ENCODE measurements at places on chromosomes 3 and 15.
A peak's percentile ranks its signal among the peaks of the same experiment; 100 is the strongest.

GRCh38 chr15:78944669-78945407, at the start of gene CTSH:
TSS of gene CTSH (minus strand) at chr15:78945046. CDS start at chr15:78944981, 65 bp downstream.
- DNase-seq = peak; percentile 69

DNA sequence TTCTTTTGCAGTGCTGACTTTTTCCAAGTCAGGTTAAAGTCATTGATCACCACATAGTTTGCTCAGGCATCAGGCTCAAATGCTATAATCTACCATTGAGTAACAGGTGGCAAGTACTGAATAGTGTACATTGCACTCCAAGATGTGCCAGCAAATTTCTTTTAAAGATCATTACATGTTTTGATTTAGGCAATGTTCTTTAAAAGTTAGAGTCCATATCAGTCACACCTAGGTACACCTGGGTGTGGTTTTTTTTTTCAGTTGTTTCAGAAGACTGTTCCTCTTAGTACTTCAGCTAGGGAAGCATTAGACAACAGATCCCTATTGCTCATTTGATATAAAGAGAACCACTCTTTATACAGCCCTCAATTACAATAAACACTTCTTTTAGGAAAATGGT, 10.6 kb upstream of the SLC4A7 start:
- DNase-seq = no peak

DNA sequence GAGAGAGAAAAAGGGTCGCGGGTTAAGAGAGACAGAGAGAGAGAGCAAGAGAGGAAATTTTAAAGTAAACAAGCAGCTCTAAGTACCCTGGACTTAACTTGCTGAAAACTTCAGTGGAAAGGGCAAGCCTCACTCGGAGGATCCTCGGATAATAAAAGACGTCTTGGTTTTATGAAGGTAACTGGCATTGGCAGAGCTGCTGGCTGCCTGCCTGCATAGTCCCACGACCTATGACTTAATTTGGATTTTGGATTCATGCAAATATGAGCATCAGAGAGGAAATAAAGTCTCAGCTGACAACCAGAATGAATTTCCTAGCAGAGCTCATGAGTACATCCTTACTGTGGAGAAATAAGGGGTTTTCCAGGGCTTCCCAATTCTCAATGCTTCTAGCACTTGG, 95.1 kb upstream of the PDZRN3 start:
- no peak for DNase-seq

DNA sequence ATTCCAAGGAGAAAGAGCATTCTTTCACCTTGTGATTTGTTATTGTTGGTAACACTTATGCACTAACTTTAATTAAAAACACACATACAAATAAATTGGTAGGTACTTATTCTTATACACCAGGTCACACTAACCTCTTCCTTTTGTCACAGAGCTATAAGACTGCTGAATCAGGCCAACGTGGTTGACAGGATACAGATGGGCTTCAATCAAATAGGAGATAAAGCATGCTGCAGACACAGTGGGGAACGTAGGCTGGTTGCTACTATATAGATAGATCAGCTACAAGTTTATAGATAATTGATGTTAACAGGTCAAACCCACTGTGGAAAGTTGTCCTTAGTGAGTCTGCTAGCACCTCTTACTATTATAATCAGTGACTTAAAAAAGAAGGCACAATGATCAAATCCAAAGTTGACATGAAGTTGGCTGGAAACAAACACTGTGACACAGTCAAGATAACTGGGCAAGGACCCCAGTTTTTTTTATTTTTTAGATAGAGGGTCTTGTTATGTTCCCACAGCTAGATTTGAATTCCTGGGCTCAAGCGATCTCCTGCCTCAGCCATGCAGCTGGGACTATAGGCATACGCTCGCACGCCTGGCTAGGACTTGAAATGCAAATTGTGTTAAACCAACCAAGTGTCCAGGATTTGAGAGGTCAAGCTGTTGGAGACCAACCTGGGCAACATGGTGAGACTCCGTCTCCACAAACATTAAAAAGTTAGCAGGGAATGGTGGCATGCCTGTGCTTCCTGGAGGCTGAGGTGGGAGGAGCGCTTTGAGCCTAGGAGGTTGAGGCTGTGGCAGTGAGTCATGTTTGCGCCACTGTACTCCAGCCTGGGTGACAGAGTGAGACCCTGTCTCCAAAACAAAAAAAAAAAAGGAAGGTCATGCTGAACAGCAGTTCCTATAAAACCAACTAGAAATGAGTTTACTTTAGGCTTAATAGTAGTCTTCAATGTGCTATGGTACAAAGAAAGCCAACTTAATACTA, 97.9 kb upstream of the MEX3B start:
- no peak for DNase-seq

DNA sequence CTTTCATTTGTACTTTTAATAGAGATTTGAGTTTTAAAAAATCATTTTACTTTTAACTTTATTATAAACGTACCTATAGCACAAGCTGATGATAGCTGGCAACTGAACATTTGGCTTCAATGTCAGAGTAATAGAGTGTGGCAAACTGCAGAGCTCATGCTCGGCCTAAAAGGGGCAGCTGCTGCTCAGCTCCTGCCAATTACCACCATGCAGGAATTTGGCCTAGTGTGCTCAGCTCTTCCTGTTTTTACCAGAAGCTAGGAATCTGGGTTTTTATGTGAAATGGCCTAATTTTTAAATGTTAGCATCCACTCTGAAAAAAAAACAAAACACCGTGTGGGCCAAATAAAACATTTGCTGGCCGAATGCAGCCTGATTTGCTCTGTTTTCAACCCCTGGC, 1.8 kb downstream of the IFT122 start:
- no peak for DNase-seq

GRCh38 chr3:105835606-105836005, 33.2 kb downstream of the CBLB start:
- DNase-seq = no peak
